H9 (cell line): ENCODE measurements at places on chromosomes 7 and 10.

- no peak for DNase-seq
Observed at GRCh38 chr10:120555436-120555835, 98.4 kb downstream of the PLPP4 start.

GRCh38 chr10:103423748-103424147 lies 27.3 kb downstream of the PDCD11 start:
- no peak for DNase-seq

GRCh38 chr7:92043637-92044036 lies 90.6 kb downstream of the CYP51A1 start:
- no peak for DNase-seq

DNA sequence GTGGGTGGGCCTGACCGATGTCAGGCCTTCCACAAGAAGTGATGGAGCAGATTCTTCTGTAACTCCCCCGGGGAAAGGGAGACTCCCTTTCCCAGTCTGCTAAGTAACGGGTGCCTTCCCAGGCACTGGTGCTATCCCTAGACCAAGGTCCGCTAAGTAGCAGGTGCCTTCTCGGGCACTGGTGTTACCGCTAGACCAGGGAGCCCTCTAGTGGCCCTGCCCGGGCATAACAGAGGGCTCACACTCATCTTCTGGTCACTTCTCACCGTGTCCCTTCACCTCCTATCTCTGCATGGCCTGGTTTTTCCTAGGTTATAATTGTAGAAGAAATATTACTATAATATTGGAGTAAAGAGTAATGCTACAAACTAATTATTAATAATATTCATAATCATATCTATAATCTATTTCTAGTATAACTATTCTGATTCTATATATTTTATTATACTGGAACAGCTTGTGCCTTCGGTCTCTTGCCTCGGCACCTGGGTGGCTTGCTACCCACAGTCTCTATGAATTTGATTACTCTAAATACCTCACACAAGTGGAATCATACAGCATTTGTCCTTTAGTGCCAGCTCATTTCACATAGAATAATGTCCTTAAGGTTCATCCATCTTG lies 1378.7 kb downstream of the XPNPEP1 start:
- DNase-seq, result peak; percentile 76

DNA sequence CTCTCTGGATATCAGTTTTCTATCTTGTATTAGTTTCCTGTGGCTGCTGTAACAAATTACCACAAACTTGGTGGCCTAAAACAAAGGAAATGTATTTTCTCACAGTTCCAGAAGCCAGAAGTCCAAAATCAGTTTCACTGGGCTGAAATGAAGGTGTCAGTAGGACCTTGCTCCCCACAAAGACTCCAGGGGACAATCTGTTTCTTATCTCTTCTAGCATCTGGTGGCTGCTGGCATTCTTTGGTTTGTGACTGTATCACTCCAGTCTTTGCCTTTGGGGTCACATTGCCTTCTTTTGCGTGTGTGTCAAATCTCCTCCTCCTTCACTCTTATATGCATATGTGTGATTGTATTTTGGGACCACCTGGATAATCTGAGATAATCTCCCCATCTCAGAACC lies 153.0 kb upstream of the PRPS1L1 start:
- DNase-seq, result no peak

DNA sequence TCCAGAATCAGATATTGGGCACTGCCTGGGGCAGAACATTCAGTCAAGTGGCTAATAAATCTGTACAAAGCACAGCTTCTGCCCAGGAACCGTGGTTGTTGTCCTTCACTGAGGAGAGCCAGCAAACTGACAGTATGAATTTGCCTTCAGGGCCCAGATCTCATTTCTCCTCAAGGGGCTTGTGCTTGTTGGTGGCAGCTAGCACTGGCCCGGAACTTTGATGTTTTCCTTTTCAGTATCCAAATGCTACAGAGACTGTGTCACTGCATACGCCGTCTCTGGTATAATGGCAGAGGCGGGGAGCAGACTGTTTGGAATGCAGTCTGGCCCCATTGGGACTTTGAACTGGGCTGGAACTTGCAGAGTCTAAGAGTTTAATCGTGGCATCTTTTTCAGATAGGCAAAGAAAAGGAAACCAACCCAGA lies 30.4 kb upstream of the ADD3 start:
- DNase-seq, result no peak

DNA sequence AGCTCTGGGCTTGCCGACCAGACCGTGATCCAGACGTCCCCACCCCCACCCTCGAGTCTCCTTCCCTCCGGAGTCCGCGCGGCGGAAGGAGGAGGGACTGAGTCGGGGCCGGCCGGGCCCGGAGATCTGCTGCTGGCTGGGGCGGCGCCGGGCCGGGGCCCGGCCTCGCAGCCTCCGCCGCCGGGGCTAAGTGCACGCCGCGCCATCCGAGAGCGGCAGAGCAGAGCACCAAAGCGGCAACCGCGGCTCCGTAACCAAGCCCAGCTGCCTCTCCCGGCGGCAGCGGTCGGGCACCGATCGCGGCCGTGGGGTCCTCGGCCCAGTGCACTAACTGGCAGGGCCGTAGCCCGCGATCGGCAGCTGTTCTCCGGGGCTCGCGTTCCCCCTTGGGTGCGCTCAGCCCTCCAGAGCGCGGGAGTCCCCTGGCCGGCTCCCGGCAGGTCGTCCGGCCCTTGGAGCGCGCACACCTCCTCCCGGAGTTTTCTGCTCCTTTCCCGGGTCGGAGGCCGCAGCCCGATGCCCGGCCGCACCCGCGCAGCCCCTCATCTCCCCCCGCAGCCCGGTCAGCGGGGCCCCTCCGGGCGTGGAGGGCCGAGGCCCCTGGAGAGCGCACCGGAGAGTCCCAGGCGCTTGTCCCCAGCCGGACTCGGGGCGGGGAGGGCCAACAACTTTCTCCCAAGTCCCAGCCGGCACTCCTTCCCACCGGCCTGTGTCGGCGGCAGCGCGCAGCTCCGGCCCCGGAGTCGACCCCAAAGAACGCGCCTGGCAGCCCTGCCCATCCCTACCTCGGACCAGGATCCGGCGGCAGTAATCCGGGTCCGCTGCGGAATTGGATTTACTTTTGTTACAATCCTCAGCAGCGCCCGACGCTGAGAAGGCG lies 799 bp downstream of the VAX1 start:
- peak; percentile 63 for DNase-seq

DNA sequence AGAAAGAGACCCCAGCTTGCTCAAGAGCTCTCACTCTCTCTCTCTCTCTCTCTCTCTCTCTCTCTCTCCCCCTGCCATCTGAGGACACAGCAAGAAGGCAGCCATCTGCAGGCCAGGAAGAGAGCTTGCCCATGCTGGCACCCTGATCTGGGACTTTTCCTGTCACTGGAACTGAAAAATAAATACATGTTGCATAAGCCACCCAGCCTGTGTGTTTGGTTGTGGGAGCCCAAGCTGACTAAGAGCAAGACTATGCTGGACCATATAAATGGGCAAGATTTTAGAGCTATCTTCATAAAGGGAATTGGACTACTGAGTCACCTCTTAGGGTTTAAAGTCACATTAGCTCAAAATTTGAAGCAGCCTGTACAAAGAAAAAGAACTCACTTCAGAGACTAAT lies 98.6 kb downstream of the SLC16A9 start:
- no peak for DNase-seq

GRCh38 chr7:33903791-33904680 lies 1.3 kb upstream of the BMPER start:
- DNase-seq, result peak; percentile 61

GRCh38 chr7:87148332-87148955 lies 3.8 kb upstream of the DMTF1 start:
- no peak for DNase-seq

DNA sequence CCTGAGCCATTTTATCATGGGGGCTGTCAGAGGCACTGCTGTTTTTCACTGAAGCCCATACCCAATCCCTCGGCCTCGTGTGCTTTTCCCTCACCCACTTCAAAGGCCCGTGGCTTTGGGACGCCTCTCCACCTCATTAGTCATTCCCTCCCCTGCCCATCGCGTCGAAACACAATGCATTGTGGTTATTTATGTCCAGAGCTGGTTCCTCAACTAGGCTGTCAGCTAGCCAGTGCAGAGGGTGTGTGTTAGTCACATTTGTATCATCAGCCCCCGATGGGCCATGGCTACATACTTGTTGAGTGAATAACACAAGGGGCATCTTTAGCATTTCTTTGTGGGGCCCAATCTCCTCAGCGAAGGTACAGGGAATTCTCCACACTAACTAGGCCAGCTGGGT lies 3.8 kb upstream of the CRCP start:
- no peak for DNase-seq

DNA sequence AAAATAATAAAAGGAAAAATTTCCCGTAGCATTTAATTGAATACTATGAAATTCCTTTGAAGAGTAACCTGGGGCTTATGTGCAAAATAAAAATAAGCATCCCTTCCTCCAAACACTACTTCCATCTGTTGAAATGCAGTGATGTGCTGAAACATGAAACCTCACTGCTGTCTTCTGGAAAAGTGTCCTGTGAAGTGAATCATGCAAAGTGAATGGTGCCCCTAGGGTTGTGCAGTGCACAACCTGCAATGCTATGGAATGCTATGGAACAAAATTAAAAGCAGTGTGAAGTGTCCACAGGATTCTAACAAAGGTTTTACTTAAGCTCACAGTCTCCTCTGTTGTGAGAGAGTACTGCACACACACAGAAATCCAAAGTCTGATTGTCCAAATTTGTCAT lies 480.9 kb downstream of the ETV1 start:
- no peak for DNase-seq
